ENCODE measurements at places on chromosomes 3 and 15. TPM values are rescaled to one million over a fixed set of nuclear protein-coding genes. Genes with fewer than 3 reads are reported as not detected.

The NRROS gene
- total RNA-seq, result 5.4 TPM

- DNase-seq, result no peak
Observed at GRCh38 chr3:12471241-12471640, 13.0 kb upstream of the TSEN2 start.

GRCh38 chr3:55554634-55555425, 67.7 kb upstream of the WNT5A start:
- no peak for DNase-seq

- no peak for DNase-seq
Observed at GRCh38 chr3:132283440-132283839, 33.8 kb upstream of the ACP3 start.

DNA sequence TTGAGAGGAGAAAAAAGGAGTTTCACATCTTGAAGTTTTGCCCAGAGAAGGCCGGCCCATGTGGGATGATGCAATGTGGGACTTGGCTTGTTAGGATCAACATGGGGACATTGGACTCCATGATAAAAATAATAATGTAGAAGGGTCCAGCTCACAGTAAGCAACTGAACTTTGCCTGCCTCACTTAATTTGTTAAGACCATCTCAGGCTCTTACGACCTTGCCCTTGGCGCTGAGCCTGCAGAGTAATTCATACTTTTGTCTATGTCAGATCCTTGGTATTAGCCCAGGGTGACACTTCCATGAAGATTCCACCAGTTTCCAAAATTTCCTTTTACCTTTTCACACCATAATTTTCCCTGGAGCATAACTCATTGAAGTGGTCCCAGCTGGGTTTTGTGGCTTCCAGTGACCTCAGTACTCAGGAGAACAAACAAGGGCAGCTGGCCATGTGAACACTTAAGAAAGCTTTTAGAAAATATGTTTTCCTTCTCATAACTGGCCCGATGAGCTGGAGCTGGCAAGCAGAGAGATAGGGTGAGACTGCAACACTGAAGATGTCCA, 315.4 kb upstream of the RASGRP1 start:
- peak; percentile 32 for DNase-seq

DNA sequence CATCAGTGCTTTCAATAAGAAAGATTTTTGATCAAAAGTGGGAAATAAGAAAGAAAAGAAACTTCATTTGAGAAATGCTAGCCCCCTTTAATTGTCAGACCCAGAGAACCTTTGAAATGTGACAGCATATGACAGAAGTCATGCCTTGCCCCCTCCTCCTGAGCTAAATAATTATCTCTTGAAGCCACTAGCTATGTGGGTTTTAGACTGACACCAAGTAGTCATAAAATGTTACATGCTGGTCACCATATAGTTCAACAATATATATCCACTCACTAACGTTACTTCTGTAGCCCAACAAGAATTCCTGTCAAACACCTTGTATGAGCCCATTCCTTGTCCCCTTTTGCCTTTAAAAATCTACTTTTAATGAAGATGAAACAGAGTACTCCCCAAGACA, 43.1 kb upstream of the AADACL2 start:
- no peak for DNase-seq

DNA sequence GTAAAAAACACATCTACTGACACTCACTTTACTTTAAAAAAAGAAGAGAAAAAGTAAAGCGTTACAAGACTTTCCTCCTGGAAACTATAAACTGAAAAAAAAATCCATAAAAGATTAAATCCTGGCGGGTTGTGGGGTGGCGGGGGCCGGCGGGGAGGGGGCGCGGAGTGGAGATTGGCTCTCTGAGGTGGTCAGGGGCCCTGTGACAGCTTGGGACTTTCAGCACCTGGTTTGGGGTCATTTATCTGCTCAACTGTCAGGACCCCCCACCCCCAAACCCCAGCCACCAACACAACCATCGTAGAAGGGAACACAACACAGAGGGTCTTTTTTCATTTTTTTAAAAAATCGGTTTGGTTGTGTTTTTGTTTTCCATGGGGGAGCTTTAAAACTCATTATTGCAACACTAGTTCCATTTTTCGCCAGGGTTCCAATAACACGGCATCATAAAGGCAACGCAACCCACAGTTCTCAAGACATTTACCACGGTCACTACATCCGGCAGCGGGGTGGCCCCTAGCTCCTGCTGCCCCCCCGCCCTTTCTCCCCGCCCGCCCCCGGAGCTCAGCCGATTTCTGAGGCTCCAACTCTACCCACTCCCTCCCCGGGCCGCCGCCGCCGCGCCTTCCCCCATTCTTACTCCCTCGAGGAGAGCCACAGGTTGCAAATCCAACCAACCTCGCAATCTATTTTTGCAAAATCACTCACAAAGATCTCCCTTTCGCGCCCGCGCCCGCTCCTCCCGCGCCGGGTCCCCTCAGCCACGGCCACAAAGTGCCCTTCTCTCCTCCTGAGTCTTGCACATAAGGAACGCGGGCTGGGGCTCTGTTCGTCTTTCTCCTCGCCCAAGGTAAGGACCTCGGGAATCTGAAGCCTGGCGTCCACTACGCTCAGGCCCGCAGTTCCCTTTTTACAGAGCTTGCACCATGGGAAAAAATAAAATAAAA, 1.8 kb downstream of the BCL6 start:
- peak; percentile 73 for DNase-seq
